ENCODE measurements at places on chromosomes 12 and 14. TPM values are rescaled to one million over a fixed set of nuclear protein-coding genes. Genes with fewer than 3 reads are reported as not detected.

SCAF11 gene
- 128 TPM for total RNA-seq

CCDC184 gene
- total RNA-seq: 0.34 TPM

- peak; percentile 26 for DNase-seq
These were observed 107.3 kb downstream of the CRADD start for GRCh38 chr12:93784339-93785086.

DNA sequence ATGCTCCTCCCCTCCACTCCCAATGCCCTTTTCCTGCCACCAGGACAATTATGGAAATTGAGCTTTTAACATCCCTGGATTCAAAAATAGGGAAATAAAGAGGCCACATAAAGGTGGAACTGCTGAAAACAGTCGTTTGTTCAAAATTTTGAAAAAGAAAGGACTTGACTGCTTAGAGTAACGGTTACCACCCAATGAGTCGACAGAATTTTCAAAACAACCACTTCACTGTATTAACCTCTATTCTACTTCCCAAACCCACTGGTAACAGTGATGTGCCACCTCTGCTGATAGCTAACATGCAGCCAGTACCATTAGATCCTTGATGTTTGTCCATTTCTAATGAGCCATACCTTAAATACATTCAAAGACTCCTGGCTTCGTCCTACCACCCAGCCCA lies 4.9 kb downstream of the ST8SIA1 start:
- no peak for DNase-seq

GRCh38 chr12:108146035-108146893 lies 17.2 kb downstream of the WSCD2 start:
- no peak for DNase-seq

GRCh38 chr14:102983496-102983895 lies 61.0 kb downstream of the AMN start:
- no peak for DNase-seq

All from activated T-helper 2 cell treated with anti-CD3 and anti-CD28 coated beads, Interferon-gamma antibody, Interleukin-2, Interleukin-4, amounts not matched to agents 10 μg/mL and 5 μg/mL and 100 μg/mL, durations not matched to agents 14 hours and 24 hours and 36 hours (primary cell).